ENCODE measurements at places on chromosomes 7 and 10.

GRCh38 chr7:55400191-55400590, 35.1 kb downstream of the LANCL2 start:
- DNase-seq, result no peak

GRCh38 chr7:156999958-157000726, 10.3 kb downstream of the MNX1 start:
- no peak for DNase-seq

DNA sequence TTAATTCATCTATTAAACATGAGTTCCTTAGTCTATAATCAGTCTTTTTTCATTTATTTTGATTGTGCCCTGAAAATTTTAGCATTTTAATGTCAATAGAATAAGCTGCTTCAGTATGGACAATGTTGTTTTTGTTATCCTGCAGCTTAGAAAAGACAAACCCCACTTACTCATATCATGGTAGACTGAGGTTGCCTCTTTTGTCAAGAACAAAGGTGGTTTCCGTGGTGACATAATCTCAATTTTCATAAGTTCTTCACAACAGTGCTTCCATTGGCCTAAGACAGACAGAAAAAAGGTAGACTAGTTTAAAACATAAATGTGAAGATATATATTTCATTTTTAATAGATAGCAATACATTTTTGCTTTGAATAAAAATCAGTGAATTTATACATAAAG, 69.1 kb downstream of the RTKN2 start:
- no peak for DNase-seq

DNA sequence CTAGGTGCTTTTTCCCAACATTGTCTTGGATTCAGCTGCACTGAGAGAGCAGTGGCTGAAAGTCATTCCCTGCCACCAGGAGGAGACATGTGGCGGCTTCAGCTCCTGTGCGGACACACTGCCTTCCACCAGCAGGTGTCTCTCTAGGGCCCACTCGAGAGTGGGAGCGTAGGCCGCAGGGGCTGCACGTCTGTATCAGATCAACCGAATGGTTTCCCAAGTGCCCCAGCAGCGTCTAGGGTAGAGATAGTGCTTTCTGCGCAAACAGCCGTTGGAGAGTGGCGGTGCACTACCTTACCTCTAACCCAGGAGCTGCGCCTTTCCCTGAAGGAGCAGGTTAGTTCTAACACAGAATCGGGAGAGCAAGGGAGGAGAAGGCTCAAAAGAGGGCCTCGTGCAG, 31.7 kb downstream of the PAPOLB start:
- DNase-seq, result no peak

DNA sequence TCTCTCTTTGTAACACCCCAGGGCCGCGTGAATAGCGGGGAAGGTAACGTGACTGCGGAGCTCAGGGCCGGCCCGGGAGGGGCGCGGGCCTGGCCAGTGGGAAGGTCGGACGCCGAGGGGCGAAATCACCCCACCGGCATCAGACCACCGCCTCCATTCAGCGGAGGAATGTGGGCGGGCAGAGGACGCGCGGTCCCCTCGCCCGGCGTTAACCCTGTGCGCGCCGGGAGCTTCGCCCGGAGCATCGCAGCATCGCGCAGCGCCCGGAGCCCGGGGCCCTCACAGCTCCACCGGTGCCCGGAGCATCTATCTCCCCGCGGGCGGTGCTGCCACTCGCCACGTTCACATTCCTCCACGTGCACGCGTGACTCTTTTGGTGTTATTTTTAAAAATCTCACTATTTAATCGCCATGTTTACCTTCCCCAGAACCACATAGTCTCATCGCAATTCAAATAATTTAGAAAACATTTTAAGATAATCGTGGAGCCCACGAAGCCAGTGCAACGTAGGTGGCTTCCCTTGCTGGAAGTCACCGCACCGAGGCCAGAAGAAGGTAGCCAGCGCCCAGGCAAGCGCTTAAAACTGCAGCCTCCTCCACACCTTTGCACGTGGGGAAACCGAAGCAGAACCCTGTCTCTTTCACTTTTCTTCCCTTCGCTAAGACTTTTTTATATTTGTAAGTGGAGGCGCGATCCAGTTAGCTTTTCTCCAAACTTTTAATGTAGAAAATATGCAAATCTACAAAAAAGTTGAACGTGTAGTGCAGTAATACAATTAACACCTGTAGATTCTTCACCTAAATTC, 21.8 kb downstream of the FGFBP3 start:
- DNase-seq, result no peak

- no peak for DNase-seq
These were observed 107.8 kb upstream of the PPP1R3A start for GRCh38 chr7:114026486-114027089.

DNA sequence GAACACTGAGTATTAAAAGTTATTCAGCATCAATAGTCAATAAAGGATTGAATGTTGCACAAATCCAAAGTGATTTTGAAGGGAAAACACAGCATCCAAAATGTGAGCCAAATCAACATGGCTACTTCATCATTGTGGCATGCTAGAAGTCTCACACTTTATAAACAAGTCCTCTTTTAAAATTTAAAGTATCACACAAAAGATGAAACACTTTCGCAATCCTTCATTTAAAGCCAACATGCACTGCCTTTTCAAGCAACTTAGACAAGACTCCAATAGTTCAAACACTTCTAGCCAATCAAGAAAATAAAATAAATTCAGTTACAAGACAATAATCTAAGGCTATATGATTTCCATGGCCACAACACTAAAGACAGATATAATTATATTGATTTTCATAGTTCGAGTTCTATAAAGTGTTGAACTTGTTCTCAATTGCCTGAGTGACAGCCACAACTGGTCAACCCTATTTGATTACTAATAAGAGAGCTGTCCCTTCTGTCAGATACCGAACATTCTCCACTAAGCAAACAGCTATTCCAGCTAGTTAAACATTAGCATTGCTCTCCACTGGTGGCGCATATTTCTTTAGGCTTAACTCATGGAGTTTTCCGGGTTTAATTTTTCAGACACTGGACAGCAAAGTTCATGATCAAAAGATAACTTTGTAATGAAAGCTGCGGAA, 8.3 kb downstream of the EBF3 start:
- DNase-seq, result no peak

GRCh38 chr7:150927157-150927955, 50.8 kb downstream of the KCNH2 start:
- DNase-seq, result no peak

DNA sequence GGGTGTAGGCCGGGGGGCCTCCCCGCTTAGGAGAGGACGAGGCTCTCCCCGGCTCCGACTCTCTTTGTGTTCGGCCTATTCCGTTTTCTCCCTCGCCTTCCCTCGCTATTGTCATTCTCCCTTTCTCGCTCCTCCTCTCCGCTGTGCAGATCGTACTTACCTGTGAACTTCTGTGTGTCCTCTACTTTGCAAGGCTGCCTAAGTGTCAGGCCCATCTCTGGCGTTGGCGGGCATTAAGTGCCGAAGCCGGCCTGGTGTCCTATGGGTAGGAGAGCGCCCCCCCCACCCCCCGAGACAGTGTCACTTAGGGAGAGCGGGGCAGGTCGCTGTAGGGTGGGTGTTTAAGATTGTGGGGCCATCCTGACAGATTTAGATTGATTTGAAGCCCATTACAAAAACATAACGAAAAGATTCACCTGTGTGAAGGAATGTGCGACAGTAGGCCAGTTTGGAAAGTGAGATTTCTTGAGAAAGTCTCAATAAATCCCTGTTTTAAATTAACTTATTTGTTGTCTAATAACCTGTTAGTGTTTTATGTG, 579 bp downstream of the RBM33 start:
- DNase-seq, result peak; percentile 28

DNA sequence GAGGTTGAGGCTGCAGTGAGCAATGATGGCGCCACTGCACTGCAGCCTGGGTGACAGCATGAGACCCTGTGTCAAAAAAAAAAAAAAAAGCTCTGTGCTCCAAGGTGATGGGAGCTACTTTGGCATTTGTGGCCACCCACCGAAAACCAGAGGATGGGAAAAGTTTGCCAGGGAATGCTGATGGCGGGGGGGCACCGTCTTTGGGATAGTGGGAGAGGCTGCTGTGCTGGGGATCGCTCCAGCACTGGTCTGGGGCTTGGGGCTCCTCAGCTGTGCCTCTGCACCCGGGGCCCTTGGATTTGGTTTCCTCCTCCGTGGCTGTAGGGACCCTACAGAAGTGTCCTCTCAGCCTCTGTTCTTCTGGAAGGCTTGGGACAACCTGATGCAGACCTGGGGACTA, 11.7 kb upstream of the RAMP3 start:
- DNase-seq, result no peak

DNA sequence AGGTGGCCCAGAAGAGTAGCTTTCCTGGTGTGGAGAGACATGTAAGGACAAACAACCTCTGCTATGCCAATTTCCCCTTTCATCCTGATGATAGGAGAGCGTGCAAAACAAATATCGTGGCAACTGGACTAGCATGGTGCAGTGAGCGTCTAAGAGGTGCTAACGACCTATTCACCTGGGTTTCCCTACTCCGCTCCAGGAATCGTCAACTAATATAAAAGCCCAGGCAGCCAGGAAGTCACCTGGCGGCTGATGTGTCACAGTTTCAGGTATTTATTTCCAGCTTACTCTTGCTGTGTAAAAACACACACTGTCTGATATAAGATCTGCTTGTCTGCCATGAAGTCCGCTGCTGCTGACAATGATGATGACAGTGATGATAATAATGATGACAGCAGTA, 56.5 kb upstream of the EFCAB10 start:
- DNase-seq, result no peak

- DNase-seq, result no peak
These were observed 31.7 kb upstream of the INSIG1 start for GRCh38 chr7:155265961-155266360.

DNA sequence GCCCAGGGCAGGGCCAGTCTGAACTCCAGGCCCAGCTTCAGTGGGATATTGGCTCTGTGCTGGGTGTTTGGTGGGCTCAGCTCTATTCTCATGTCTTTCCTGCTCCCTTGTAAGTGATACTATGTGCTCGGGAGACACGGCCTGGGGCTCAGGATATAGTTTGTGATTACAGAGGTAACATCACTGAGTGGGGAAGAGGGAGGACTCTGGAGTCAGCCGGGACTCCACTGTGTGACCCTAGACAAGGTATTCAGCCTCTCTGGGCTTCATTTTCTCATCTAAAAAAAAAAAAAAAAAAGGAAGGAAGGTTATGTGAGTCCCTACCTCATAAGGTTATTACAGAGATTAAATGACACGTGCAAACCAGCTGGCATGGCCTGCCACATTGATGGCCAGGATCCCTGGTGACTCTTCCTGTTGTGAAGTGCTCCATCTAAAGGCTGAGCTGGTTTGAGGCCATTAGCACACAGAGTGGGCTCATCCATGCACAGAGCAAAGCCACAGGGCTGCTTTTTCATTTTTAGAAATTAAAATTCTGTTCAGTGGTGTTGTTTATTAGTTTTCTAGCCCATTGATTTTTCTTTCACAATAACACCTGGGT, 15.7 kb downstream of the SLC13A4 start:
- DNase-seq, result no peak

GRCh38 chr7:64630496-64630895, 35.4 kb upstream of the ZNF107 start:
- no peak for DNase-seq

- DNase-seq, result no peak
These were observed 177.2 kb upstream of the INHBA start for GRCh38 chr7:41880107-41880506.

GRCh38 chr10:50554995-50555568, 68.7 kb downstream of the SGMS1 start:
- DNase-seq, result no peak

DNA sequence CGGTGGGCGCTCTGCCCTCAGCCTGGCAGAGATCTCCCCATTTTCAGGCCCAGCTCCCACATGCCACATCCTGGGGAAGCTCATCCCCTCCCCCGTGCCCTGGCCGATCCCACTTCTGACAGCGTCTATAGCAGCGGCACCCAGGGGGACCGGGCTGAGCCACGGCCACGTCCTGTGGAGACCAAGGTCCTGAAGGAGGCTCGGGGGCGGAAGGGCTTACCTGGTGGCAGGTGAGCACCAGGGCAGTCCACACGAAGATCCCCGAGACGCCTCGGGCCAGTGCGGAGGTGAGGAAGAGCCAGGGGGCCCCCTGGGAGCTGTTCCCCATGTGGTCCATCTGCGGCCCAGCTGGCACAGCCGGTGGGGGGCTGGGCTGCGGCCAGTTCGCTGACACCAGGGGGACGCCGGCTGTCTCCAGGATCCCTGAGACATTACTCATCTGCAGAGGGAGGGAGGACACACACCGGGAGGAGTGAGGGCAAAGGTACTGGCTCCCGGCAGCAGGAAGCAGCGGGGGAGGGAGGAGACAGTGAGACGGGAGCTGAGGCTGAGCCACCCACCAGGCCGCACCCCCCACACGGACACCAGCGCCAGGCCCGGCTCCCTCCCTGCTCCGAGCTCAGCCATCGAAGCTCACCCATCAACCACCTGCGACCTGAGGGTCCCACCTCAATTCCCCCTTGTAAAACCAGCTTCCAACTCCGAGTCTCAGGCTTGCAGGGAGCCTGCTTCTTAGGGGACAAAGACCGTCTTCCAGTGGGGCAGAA, 776 bp downstream of the TMEM184A start:
- DNase-seq, result no peak

DNA sequence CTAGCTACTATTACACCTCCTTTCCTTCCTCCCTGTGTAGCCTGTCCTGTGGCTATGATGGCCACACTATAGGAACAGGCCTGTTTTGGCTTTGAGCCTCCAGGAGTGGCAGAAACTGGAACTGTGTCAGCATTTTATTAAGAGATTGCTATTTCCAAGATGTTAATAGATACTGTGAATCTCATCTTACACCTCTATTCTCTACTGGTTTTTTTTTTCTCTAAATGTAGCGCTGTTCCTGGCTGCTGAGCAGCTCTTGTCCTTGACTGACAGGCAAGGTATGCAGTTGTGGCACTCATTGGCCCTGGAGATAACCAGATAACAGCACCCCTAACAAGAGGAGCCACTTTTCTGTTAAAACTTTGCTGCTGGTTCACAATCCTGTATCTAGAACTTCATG, 119.5 kb downstream of the EXOC4 start:
- DNase-seq, result no peak

- DNase-seq, result no peak
These were observed 4.8 kb upstream of the GNAI1 start for GRCh38 chr7:80129785-80130184.

GRCh38 chr7:51430480-51431086, 114.0 kb upstream of the COBL start:
- no peak for DNase-seq

DNA sequence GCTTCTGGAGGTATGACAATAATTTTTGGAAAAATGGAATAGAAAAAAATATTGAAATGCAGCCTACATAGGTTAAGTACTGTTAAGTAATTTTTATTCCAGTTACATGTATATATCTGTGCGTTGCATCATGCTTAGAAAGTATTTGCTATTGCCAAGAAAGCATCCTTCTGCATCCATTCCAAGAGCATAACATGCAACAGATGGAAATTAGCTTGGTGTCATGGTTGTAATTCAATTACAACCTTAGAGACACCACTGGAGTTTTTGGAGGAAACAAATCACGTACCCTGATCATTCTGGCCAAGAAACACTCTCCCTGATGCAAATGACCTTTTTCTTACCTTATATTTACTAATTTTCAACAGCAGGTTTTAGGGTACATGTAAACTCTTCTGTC, 1.7 kb downstream of the AKR1B1 start:
- no peak for DNase-seq

DNA sequence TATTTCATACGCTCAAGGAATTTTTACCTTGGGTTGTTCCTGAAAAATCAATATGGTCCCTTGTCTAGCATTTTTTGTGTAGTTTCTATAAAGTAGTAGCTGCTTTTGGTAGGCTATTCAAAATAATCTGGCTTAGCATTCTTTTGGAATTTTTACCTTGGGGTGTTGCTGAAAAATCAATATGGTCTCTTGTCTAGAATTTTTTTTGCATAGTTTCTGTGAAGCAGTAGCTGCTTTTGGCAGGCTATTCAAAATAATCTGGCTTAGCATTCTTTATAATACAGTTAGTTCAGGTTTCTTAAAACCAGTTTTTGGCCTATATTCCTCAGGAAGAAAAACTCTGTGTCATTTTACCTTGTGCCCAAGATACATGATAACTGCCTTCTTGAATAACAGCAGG, 301.9 kb downstream of the SUGCT start:
- no peak for DNase-seq
